Activated naive CD4-positive, alpha-beta T cell treated with anti-CD3 and anti-CD28 coated beads for 36 hours (primary cell): ENCODE measurements at places on chromosomes 3 and 15.

- no peak for DNase-seq
Observed at GRCh38 chr3:191484461-191484860, 23.5 kb downstream of the PYDC2 start.

GRCh38 chr3:42946050-42946449, 33.1 kb upstream of the GASK1A start:
- no peak for DNase-seq

GRCh38 chr3:171829841-171830517, 13.2 kb upstream of the TMEM212 start:
- no peak for DNase-seq

GRCh38 chr3:118938183-118938961, 96.3 kb downstream of the IGSF11 start:
- no peak for DNase-seq

GRCh38 chr3:57919987-57920386, 88.2 kb upstream of the FLNB start:
- DNase-seq = no peak

GRCh38 chr3:58120075-58120812, 90.5 kb downstream of the DNASE1L3 start:
- DNase-seq = no peak

- peak; percentile 48 for DNase-seq
Observed at GRCh38 chr3:161372321-161373260, 1.3 kb upstream of the SPTSSB start.
